ENCODE measurements at places on chromosomes 5 and 9.

- no peak for DNase-seq
These were observed 27.8 kb downstream of the PRRC2B start for GRCh38 chr9:131421691-131422090.

GRCh38 chr5:36724467-36725332 lies 118.3 kb downstream of the SLC1A3 start:
- DNase-seq: no peak

- peak; percentile 20 for DNase-seq
These were observed 49.5 kb downstream of the TJP2 start for GRCh38 chr9:69223605-69224004.

DNA sequence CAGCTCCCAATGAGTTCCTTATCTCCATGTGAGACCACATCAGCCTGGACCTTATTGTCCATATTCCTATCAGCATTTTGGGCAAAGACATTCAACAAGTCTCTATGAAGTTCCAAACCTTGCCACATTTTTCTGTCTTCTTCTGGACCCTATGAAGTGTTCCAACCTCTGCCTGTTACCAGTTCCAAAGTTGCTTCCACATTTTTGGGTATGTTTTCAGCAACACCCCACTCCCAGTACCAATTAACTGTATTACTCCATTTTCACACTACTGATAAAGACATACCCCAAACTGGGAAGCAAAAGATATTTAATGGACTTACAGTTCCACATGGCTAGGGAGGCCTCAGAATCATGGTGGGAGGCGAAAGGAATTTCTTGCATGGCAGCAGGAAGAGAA lies 548.5 kb downstream of the CHSY3 start:
- DNase-seq: no peak

- DNase-seq: no peak
These were observed 105.9 kb downstream of the DPYSL3 start for GRCh38 chr5:147403651-147404640.

Data from NCI-H1105 treated with DMSO at 0.1 percent for 48 hours (cell line).